ENCODE measurements at places on chromosomes 4 and X.
A peak's percentile ranks its signal among the peaks of the same experiment; 100 is the strongest.

DNA sequence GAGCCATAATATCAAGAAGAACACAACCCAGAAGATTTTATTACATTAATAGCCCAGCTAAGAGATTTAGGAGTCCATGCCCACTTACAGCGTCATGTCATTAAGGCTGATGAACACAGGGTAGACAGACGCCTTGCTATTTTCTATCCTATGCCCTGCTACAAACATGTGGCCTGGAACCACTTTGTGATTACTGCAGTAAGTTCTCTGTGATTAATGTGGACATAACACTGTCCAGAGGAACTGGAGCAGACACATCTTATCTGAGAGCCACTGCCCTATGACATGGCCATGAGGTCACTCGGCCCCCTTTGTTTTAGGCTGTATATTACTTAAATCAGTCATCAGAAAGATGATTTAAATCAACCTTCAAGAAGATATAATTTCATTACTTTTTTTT, 211.7 kb downstream of the MAML3 start:
- DNase-seq, result no peak

- no peak for DNase-seq
Observed at GRCh38 chr4:102500352-102500695, 835 bp upstream of the NFKB1 start.

GRCh38 chrX:17067534-17067933, 121.1 kb downstream of the REPS2 start:
- DNase-seq, result no peak

DNA sequence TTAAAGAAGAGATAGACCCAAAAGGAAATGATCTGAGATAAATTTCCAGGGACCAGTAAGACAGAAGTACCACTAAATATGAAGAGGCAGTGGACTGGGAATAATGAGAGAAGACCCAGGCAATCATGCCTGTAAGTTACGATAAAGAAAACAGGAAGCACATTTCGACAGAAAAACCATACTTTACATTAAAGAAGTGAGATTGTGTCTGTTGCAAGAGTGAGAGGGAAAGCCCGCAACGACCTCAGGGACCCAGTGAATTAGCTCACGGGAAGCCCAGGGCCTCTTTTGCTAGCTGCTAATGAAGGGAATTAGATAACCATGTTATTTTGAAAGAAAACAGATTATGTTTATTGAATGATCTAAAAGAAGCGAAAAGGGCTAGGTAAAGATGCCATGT, 28.9 kb upstream of the ACSL1 start:
- DNase-seq, result no peak

DNA sequence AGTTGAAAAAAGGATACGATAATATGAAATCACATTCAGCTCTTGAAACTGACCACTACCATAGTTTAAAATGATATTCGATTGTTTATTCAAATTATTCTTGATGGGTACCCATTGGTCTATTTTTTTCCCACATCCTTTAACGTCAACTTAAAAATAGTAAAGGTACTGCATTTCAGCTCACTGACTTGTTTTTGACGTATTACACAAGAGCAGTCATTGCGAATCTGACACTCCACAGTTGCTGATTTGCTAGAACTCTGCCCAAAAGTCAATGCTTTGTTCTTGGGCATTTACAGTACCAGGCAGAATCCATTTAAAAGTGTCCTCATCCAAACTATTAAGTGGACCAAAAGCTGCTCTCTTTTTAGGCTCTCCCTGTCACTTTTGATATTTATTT, 1.2 kb upstream of the PDS5A start:
- DNase-seq, result no peak

DNA sequence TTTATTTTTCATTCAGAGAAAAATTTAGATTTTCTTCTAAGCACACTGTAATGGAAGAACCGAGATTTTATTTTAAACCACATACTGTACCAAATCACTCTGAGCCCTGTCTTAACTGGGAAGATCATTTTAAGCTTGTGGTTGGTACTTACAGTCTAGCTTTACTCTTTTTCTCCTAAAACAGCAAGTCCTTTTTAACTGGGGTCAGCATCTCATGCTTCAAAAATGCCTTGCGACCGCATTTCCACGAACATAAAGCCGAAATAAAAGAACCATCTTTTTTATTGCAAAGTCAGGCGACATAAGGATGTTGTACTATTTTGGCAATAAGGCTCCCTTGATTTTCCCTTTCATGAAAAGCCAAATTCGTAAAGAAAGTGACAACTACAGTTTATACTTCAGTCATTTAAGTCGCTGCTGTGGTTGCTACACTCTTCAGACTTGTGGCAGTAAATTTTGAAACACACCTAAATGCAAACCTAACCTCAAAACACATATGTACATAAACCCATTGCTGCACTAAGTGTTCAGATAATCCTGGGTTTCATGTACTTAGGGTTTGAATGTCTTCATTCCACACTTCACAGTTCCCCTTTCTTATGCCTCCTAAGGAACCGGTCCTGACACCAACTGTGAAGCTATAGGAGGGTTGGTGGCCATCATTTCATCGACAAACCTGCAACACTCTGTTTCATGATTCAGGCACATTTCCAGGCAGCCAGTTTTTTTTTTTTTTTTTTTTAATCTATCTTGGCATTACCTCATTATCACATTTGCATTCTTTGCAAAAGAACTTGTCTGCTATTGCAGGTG, 3.0 kb downstream of the STOX2 start:
- DNase-seq, result no peak

GRCh38 chrX:10101269-10101668, 55.5 kb upstream of the CLCN4 start:
- DNase-seq, result no peak

DNA sequence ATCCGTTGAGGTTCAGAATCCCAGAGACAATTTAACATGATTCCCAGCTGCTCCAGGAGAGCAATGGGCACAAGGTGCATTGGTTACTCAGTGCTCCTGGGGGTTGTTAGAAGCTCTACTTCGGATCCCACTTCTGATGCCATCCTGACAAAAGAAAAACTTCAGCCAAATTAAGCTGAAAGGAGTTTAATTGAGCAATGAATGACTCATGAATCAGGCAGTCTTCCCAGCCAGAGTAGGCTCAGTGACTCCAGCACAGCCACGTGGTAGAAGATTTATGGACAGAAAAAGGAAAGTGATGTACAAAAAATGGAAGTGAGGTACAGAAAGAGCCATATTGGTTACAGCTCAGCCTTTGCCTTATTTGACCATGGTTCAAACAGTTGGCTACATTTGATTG, 95.7 kb downstream of the PWWP3B start:
- no peak for DNase-seq

DNA sequence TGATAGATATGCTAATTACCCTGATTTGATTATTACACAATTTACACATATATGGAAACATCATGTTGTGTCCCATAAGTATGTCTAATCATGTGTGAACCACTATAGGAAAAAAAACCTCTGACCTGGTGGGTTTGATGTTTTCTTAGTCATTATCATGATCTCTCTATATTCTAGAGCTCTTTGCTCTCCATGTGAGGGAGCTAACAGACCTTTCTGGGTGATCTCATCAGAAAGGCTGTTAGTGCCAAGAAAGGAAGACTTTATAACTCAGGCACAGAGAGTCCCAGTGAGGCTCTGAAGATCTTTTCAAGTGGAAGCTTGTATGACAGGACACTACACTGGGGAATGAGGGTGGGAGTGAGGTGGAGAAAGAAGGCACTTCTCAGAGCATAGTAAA, 527.7 kb upstream of the MAGEB2 start:
- peak; percentile 15 for DNase-seq

GRCh38 chrX:24153796-24154189, 4.3 kb downstream of the ZFX start:
- DNase-seq, result no peak

GRCh38 chr4:121514443-121514842, 133.6 kb upstream of the QRFPR start:
- DNase-seq, result no peak

DNA sequence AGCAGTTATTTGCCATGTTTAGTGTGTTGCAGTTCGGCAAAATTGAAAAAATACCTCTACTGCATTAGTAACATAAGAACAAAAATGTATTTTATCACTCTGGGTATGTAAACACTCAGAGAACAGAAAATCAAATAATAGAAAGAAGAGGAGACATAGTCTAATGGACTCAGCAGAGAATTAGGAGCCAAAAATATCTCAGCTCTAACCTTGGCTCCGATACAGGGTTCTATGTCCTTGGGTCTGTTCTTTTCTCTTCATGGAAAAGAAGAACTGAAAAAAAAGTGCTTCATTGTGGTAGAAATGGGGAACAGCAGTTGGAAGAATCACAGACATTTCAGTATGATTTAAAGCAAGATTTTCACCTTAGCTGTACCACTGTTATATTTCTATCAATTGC, 240.5 kb upstream of the CXXC4 start:
- DNase-seq, result no peak

DNA sequence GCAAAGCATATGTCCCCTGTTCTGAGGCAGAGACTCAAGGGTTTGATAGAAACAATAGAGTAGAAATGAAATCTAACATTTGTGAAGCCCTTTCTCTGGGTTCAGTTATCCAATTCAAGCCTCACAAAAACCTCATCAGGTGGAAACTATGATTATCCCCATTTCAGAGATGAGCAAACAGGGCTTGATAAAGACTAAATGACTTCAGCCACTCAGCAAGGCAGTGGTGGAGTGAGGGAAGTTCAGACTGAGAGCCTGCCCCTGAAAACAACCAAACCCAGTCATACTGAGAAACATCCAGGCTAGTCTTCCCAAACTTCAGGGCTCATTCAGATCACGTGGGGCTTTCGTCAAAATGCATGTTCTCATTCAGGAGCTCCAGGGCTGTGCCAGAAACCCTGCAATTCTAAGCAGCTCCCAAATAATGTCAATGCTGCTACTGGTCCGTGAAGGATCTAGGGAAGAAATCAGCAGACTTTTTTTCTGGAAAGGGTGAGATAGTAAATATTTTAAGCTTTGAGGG, 109.6 kb upstream of the KIT start:
- no peak for DNase-seq

GRCh38 chrX:123487236-123487635, 245.6 kb downstream of the THOC2 start:
- no peak for DNase-seq

DNA sequence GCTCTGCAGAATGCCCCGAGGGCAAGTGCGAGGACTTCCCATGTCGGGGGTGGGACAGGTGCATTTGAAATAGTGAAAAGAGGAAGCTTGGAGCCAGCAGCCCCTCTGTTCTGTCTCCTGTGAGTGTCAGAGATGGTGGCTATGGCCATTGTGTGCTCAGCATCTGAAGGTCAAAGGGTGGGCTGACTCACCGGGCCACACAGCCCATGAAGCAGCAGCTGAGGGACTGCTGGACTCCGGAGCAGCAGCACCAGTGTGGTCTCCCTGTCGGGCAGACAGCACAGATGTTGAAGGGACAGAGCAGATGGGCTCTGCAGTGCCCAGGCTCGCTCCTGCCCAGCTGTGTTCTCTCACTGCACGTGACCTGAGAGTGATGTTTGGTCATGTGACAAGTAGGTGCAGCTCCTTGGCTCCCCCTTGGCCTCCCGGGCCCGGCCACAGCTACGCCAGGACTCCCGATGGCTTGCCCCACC, 53.5 kb downstream of the TBC1D14 start:
- DNase-seq, result no peak

DNA sequence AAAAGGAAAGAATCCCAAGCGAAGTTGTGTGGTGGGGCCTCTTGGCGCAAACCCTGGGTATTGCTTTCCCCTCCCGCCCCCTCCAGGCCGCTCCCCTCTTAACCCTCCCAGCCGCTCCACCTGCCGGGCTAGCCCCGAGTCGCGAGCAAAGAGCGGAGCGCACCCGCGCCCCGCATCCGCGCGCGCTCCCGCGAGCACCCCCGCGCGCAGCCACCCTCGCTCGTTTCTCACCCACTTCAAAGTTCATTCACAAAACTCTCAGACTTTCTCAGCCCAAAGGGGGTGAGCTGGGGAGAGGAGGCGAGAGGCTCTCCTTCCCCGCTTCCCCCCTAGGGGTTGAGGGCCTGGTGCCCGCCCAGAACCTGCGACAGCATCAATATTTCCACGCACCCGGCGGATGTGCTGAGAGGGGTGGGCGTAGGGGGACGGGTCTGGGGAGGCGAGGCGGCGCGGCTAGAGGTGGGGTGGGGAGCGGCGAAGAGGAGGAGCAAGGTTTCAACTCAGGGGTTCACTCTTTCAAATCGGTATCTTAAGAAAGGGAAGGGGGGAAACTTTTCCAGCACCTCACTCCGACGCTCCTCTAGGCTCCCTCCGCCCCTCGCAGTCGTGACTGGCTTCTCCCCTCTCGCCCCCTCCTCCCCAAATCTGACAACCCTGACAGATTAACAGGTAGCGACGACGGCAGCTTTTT, 1.8 kb downstream of the MAML3 start:
- DNase-seq, result no peak

DNA sequence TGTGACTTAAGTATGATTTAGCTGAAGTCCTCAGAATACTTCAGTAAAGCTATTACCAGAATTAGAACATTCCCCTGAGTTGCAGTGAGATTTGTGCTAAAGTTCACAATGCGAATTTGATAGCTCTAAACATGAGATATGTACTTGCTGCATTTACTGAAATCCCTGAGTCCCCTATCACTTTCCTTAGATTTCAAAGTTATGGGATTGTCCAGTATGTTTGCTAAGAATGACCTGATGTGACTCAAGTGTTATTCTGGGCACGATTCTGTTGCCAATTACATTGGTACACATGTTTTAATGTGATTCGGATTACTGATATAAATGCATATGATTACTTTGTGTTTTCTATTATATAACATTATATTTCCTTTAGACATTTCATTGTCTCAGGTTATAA, 91.3 kb upstream of the AMOT start:
- no peak for DNase-seq

DNA sequence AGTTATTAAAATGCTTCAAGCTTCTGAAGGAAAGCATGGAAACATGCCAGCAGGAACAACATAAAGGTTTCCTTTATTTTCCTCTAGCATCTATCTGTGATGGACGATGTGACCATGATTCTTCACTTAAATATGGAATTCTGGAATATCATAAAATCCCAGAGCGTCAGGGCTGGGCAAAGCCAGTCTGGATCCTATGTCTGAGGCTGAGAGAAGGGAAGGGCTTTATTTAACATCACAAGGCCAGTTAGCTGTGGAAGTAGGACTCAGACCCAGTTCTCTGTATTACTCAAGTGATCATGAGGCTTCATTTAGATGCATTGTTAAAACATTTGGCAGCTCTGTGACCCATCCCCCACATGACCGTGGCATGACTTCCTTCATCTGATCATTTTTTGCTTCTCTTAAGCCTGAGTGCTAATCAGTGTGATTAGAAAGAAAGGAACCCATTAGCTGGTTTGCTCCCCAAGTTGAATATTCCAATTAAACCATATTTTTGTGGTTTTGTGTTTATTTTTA, 40.9 kb upstream of the EOLA2 start:
- no peak for DNase-seq

GRCh38 chr4:1523907-1524636, 117.8 kb upstream of the NKX1-1 start:
- no peak for DNase-seq

DNA sequence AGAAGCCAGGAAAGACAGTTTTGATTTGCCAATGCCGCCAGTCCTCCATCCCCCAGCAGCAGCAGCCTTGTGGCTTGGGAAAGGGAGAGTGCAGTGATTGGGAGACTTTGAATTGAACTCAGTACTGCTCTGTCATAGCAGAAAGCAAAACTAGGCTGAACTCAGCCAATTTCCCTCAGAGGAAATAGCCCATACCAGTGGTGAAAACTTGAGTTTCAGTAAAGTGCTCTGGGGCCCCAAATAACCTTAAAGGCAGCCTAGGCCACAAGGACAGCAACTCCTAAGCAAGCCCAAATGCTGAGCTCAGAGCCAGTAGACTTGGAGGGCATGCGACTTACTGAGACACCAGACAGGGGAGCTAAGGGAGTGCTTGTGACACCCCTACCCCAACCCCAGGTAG, 2.0 kb upstream of the PROM1 start:
- DNase-seq, result no peak
